ENCODE measurements at places on chromosomes 12 and 14.

- DNase-seq: no peak
These were observed 12.9 kb upstream of the GALNT8 start for GRCh38 chr12:4707306-4707705.

DNA sequence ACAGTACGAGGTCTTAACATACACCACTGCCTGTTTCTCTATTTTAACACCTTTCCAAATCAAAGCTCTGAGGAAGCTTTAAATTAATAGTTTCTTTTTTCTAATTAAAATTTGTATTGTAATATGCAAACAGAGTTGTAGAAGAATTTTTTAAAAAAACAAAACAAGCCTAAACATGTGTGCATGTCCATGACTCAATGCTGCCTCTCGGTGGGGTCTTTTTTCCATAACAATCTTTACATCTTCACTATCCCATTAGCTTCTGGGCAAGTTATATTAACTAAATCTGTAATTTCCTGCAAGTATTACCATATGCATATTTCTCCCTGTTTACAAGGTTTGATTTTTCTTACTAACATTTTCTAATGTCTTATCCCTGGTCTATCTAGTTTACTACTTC, 143.9 kb upstream of the NAV3 start:
- DNase-seq: peak; percentile 28

- no peak for DNase-seq
These were observed 51.5 kb downstream of the TMPRSS12 start for GRCh38 chr12:50894241-50894640.

GRCh38 chr12:64782191-64782876, 23.1 kb upstream of the GNS start:
- DNase-seq: no peak

DNA sequence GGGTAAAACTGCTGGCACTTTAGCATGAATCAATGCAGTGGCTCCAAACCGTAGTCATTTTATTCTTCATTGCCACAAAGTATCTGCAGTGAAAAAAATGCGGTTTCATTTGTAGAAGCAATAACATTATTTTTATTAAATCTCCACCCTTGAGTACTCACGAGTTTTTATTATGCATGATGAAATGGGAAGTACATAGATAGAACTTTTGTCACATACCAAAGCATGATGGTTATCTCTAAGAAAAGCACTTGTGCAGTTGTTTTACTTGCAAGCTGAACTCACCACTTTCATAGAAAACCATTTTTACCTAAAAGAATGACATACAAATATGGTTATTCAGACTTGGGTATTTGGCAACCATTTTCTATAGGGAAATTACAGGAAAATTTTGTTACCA, 90.3 kb downstream of the PELI2 start:
- DNase-seq: no peak

- DNase-seq: no peak
These were observed 26.4 kb downstream of the DDHD1 start for GRCh38 chr14:53126731-53127130.

DNA sequence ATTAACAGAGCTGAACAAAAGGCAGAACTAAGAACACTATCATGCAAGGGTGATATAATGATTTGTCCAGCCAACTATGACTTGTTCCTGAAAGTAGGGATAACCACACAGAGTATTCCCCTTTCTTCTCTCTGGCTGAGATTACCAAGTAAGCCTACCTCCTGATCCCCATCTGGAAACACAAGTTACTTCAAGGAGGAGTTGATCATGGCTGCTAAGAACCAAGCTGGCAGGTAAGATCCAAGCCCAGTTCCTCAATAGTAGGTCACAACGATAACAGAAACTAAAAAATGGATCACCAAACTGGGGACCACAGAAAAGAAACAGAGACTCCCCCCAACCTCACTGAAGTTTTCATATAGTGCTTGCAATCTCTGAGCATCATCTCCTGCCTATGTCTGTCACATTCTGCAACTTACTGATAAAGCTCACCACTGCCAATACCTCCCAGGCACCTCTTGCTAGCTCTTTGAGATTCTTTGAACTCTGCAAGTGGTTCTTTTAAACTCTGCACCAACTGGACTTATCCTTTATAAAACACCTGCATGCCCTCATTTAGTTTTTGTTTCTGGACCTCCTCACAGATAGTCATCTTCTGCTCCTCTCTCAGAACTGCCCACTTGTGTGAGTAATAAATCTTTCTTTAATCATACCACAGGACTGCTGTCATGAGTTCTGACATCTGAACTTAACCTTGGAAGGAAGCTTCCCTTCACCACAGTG, 76.6 kb downstream of the LRP6 start:
- peak; percentile 20 for DNase-seq

DNA sequence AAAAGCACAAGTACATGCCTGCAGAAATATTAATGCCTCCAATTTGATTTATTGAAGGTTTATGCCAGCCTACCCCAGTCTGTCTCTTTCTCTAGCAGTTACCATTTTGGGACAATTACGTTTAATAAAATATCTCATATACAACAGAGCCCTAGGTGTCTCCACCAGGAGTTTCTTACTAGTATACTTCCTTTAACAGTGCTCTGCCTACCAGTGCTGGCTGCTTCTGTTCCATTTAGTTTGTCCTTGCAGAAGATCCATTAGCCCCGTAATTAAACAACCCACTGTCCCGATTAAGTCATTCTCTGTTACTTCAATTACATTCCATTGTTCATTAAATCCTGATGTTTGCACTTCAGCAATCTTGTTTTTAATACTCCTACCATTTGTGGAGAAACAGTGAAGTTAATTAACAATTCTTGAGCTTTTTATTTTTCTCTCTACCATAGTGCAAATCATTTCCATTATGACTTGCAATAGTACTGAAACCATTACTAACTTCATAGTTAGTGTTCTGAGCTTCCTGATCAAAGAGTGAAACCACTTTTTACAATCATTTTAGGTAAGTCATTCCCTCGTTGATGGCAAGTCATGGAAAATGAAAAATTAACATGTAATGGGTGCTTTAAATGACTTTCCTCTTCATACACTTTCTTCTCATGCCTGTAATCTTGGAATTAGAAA, 121.1 kb downstream of the PLXNC1 start:
- DNase-seq: no peak
